ENCODE measurements at places on chromosomes 5 and 9.

DNA sequence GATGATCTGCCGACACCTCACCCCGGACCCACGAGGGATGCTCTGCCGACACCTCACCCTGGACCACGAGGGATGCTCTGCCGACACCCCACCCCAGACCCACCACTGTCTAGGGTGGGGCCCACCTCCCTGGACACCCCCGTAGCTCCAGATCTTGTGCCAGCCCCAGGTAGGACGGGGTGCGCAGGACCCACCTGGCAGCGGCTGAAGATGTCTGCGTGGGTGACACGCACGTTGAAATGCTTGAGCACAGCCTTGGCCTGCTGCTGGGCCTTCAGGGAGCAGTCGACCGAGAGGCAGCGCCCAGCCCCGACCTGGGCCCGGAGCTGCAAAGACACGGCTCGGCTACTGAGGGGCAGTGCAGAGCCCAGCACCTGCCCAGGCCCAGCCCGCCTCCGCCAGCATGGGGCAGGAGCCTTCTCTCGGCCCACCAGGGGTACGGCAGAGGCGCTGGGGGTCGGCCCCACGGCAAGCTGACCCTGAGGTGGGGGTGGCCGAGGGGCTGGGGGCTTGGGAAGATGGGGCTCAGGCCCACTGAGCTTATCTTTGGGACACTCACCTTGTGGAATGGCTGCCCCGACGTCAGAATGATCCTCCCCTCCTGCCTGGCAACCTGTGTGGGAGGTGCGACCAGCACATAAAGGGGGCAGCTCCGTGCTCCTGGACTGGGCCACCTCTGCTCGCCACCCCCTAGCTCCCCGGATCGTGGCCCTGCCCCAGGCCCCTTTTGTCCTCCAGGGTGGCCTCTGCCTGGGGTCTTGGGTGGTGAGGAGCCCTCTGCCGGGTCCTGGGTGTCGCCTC lies 21.7 kb upstream of the NRARP start:
- DNase-seq = no peak

- no peak for DNase-seq
Measured at GRCh38 chr9:73007966-73008672, 55.3 kb upstream of the ALDH1A1 start.

DNA sequence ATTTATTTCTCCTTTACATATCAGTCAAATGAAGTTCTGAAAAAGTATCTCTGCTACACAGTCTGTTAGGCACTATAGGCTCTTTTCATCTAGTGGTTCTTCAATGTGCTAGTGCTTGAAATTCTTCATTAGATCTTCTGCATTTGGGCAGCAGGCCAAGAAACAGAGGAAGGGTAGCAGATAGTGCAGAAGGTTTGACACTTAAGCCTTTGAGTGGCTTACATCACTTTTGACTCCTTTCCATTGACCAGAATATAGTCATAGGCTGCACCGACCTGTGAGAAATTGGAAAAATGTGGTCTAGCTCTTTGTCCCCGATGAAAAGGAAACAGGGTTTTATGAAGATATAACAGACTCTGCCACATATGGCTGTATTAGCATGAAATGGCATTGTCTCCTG lies 459.5 kb upstream of the PTGER4 start:
- no peak for DNase-seq

DNA sequence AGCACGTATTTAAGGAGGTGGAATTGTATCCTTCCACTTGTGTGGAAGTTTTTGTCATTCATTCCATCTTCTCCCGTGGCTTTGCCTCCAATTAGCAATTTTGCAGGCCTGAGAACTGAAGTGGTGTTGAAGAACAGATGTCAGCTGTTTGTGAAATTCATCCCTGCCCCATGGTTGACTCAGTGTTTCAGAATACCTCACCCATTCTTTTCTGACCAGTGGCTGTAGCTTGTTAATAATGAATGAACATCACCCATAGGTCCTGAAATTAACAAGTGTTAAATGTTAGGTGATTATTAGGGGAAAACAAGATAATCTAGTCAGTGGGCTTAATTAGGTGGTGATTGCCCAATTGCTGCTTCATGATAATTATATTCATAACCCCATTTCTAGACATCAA lies 11.7 kb downstream of the ZNF462 start:
- no peak for DNase-seq

GRCh38 chr5:123719004-123719403 lies 207.0 kb downstream of the CSNK1G3 start:
- DNase-seq = no peak

DNA sequence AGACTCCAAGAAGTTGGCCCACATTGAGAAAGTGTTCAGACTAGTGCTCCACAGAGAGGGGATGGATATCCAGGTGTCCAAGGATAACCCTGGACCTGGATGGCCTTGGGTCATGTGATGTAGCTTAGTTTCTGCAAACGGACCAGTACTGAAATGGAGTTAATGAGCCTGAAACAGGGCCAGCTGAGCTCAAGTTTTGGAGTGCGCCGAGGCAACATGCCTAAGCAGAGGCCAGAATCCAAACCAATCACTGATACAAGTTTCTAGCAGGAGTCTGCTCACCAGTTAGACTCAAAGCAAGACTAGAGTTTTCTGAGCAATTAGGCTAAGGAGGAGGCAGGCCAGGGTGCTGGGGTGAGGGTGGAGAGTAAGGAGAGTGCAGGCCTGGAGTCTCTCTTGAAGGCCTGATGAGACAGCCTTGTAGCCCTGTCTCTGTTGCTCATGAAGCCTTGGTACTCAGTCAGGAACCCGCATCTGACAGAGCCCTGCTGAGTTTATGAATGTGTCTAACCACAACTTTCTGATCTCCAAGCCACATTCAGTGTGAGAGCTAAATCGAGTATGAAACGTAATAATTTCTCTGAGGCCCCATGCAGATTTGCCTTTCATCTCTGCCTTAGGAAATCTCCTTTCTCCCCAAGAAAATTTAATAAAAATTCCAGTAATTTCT lies 68.9 kb upstream of the EQTN start:
- no peak for DNase-seq

GRCh38 chr5:147208134-147208533 lies 26.7 kb upstream of the STK32A start:
- no peak for DNase-seq

GRCh38 chr5:82285206-82285605 lies 7.1 kb upstream of the RPS23 start:
- no peak for DNase-seq

GRCh38 chr5:111072949-111073682 lies 1.6 kb downstream of the TSLP start:
- DNase-seq = peak; percentile 35

GRCh38 chr9:92709954-92710353 lies 40.0 kb upstream of the IPPK start:
- DNase-seq = no peak

Measured in stimulated activated CD8-positive, alpha-beta memory T cell treated with anti-CD3 and anti-CD28 coated beads, Interleukin-7, amount 100 ng/mL, for 1 hour (primary cell).